ENCODE measurements at places on chromosomes 1 and 21.

DNA sequence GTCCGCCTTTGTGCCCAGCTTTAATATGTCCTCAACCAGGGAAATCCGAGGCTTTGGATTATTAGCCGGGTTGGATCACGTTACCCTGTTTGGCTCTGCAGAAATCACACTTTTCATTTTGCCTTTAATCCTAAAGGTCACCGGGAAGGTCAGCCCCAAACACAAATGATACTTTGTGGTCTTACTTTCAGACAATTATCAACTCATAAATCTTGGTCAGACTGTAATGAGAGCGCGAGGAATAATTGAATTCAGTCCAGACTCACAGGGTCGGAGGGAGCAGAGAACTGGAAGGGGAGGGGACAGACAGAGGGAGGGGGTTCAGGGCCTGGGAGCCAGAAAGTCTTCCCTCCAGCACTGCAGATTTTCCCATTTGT lies 91.7 kb upstream of the NFIA start:
- DNase-seq: no peak

DNA sequence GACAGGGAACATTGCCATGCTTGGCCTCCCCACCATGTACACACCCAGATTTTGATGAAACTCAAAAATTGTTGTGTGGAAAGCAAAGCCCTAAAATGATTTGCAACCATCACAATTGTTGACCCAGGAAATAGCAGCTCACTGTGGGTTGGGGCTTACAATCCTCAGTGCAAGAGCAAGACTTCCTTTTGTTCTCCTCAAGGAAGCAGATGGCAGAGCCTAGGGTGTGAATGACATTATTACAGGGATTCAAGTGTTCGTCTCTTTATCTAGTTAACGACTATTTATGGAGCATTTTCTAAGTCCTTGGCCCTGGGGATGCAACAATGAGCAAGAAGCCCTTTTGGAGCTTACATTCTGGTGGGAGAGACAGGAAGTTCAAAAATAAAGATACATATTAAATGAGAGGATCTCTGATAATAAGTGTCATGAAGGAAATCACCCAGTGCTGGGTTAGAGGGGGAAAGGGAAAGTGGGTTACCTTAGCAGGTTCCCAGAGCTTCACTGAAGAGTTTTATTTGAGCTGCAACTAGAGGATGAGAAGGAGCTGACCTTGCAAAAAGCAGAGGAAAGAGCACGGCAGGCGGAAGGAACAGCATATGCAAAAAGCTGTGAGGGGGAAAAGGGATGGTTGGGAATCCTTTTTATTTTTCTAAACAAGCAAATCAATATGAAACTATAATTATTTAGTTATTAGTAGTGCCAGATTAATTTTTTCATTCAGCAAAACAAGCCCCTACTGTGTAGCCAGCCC lies 38.5 kb upstream of the ID3 start:
- DNase-seq: no peak

DNA sequence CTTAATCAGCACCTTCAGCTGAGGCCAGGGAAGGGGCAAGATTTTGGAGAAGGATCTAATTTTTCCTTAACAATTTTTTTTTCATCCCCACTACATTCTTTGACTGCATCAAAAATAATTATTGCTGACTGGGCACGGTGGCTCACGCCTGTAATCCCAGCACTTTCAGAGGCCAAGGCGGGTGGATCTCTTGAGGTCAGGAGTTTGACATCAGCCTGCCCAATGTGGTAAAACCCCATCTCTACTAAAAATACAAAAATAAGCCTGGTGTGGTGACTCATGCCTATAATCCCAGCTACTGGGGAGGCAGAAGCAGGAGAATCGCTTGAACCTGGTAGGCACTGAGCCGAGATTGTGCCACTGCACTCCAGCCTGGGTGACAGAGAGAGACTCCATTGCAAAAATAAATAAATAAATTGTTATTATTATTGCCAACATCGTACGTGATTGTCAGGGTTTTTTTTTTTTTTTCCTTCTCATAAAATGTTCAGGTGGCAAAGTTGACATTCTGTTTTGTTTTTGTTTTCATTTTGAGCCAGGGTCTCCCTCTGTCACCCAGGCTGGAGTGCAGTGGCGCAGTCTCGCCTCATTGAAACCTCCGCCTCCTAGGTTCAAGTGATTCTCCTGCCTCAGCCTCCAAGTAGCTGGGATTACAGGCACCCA lies 37.3 kb upstream of the MORC3 start:
- DNase-seq: no peak

GRCh38 chr1:184971522-184972265 lies 2.6 kb downstream of the NIBAN1 start:
- no peak for DNase-seq

- DNase-seq: no peak
Measured at GRCh38 chr1:155646307-155646706, 36.3 kb downstream of the MSTO1 start.
